Lung (tissue), 17 donors: ENCODE measurements at places on chromosomes 12 and 14.

- no peak for DNase-seq
Observed at GRCh38 chr12:21987755-21988154, 46.5 kb upstream of the ABCC9 start.

DNA sequence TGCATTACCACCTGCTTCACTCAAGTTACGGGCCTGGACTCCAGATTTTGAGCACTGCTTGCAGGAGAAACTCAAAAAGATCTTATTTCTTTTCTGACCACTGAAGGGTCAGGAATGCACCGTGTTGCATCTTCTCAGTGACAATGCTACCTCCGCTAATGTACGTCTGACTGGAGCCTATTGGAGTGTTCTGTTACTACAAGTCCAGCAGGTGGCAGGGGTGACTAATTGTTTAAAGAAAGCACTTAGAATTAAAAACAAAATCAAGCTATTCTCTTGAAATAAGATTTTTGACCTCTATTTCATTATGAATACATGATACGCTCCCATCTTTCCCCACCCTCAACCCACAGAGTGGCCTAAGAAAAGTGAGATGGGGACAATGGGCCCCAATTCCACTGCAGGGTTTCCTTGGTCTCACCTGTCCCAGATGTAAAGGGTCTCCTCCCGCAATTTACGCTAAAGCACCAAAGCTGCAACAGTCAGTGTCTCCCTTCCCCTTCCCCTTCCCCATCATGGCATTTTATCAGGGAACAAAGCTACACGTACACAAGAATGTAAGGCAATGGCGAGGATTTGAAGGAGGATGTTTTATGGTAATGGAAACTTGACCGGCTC, 2.2 kb downstream of the TBPL2 start:
- peak; percentile 31 for DNase-seq

GRCh38 chr12:113064395-113065125, 8.0 kb downstream of the DTX1 start:
- DNase-seq, result no peak

- DNase-seq, result peak; percentile 63
Observed at GRCh38 chr12:57127101-57127725, 1.1 kb upstream of the LRP1 start.

GRCh38 chr12:18071336-18071735, 18.7 kb downstream of the RERGL start:
- DNase-seq, result no peak

DNA sequence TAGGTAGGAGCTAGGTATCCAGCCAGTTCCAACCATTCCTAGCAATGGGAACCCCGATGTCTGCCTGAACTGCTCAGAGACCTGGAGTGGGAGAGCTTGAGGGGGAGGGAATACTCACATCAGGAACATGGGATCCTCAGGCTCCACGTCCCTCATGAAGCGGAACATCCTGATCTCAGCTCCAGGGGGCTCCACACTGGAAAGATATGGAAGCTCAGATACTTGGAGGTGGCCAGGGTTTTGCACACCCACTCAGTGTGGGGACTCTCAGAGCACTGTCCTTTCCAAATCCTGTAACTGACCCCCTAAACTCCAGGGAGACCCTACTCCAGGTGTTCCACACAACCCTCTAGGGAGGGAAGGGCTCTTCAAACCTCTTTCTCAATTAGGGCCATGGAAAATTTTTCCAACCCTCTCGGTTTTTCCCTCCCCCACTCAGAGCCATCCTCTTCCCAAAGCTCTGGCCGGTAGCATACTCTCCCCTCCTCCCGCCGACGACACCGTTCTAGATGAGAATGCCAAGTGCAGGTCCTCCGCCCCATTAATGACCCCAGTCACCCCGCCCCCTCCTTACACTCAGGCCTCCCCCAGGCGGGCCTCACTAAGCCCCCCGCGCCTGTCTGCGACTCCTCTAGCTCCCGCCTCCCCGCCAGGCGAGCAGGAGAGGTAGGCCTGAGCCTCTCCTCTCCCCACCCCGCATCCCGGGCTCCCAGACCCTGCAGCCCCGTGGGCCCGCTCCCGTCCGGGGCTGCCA, 597 bp downstream of the MLF2 start:
- DNase-seq, result peak; percentile 69

DNA sequence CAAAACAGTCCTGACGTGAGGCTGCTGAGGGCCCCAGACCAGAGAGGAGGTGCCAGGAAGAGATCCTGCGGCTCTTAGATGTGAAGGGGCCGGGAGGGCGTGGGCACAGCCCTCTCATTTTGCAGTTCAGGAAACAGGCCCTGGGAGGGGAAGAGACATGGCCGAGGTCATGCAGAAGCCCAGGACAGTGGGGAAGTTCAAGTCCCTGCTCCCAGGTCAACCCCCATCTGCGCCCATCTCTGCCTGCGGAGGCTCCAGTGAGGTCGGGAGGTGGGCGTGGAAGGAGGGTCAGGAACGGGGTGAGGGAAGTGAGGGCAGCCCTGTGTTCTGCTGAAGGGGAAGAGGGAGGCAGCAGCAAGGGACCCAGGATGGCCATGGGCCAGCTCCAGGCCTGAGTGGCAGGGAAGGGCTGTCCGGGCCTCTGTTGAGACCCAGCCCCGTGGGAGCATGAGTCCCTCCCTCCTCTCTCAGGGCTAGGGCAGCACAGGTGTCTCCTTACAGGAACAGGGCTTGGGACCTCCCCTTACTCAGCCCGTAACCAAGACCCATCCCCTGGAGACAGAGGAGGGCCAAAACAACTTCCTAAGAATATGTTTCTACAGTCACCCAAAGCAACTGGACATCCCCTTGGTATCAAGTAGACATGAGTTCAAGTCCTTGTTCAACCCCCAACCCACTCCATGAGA, 90.8 kb downstream of the LGMN start:
- no peak for DNase-seq

DNA sequence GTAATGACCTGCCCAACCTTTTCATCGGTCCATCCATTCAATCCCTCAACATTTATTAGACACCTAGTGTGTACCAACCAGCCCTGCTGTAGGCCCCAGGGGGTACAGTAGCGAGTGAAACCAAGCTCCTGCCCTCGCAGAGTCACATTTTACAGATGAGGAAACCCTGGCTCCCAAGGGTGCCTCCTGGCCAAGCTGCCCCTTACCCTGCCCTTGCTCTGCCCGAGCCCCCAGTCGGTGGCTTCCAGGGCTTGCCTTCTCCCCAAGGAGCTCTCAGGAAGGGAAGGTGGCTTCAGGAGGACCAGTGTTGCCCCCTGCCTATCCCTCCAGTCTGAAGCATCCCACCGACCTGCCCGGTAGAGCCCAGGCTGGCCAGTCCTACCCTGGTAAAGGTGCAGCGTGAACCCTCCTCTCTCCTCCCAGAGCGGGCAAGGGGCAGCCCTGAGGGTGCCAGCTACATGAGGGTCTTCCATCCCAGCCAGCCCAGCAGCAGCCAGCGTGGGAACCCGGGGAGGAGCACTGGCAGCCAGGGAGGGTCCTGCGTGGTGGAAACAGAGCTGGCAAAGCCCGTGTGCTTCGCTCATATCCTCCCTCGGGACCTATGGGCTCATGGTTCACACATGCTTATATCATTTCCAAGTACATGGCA, 670 bp upstream of the BEGAIN start:
- peak; percentile 11 for DNase-seq

DNA sequence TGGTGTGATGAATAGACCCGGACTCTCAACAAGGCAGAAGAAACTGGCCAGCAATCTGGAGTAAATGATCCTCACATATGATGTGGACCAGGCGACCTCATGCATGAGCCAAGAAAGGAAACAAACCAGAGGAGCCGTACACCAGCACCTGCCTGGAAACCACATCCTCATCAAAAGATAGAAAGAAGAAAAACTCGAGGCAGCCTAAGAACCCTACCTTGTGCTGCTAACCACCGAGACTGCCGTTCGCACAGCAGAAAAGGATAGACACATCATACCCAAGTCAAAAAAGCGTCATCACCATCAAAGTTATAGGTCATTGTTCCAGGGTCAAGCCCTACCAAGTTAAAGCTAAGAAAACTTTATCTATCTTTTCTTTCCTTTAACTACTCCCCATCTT, 66.7 kb downstream of the RESF1 start:
- DNase-seq, result no peak

GRCh38 chr12:49827401-49828099, 663 bp downstream of the NCKAP5L start:
- peak; percentile 82 for DNase-seq

DNA sequence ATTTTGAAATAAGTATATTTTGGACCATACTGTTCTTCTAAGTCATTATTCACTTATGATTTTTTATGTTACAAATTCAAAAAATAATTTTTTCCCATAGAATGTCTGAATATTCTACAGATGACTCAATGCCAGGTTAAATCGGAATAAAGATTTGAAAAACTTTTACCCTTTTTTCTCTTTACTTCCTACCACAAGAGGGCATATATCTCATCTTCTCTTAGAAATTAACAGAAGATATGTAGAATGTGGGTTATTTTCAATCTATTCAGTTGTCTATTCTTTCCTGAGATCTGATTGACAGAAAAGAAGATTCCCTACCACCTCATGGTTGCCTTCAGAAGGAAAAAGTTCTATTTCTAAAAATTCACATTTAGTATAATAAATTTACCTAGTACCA, 53.0 kb upstream of the KITLG start:
- no peak for DNase-seq

DNA sequence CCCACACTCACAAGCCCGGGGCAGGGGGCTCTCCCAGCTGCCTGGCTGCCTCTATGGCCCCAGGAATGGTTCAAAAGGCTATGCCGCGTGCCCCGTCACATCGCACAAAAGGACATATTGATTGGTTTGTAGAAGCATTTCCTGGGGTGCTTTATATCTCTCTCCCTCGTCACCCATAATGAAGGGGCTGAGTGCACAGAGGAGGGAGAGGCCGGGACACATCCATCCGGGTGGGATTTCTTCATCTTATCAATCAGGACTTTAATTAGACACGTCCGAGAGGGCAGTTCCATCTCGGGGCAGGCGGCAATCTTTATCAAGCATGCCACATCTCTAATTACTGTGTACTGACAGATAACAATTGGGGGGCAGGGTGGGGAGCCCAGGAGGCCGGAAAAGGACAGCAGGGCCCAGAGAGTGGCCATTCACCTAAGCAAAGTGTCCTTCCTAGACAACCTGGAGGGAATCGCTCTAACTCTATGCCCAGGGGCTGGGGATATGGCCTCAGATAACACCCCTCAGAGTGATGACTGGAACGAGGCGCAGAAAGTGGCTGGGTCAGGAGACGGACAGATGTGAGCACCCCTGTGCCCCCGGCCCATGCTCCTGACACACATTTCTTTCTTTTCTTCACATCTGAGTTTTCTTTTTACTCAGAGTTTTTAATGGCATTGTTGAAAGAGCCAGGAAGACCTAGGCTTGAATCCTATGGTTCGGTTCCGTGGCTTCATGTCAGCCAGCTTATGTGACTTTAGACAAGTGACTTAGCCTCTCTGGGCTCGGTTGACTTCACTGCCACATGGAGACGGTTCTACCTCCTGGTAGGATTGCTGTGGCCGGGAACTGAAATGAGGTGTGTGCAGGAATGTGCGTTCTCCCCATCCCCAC, 36.0 kb upstream of the ESRRB start:
- DNase-seq, result no peak

DNA sequence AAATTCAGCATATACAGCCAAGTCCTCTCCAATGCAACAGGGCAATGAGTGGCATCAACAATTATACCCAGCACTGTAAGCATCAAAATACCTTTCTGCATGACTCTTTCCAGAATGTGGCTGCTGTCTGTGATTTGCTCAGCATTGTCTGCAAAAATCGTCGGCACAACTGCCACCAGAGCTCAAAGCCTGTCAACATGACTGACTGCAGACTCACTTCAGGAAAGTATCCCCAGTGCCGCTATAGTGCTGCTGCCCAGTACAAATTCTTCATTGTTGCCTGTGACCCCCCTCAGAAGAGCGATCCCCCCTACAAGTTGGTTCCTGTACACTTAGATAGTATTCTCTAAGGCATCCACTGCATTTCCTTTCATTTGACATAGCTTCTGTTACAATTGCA, 735 bp downstream of the RNASE6 start:
- no peak for DNase-seq

- DNase-seq, result no peak
Observed at GRCh38 chr14:96554315-96554910, 52.2 kb downstream of the PAPOLA start.

DNA sequence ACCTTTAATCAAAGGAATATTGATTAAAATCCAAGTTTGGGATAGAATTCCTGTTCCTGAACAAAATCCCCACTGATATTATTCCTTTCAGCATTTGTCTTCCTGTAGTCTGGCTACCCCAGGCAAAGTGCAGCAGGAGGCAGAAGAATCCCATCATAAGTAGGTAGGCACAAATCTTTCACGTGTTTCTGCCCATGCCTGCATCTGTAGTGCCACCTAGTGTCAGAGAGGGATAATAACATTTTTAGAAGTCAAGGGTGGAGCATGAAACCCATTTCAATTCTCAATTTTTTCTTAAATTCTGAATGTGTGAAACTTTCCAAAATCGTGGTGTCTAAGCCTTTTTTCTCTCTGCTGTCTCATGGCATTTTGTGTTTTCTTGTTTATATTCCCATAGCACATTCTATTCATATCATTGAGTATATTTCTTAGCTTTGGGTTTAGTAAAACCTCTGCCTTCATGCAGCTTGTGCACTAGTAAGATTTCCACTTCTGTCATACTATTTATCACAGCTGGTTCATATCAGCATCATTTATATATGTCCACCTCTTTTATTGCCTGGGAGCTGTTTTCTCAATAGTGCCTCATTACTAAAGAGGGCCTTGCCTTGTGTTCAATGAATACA, 47.8 kb upstream of the RERG start:
- DNase-seq, result peak; percentile 81

DNA sequence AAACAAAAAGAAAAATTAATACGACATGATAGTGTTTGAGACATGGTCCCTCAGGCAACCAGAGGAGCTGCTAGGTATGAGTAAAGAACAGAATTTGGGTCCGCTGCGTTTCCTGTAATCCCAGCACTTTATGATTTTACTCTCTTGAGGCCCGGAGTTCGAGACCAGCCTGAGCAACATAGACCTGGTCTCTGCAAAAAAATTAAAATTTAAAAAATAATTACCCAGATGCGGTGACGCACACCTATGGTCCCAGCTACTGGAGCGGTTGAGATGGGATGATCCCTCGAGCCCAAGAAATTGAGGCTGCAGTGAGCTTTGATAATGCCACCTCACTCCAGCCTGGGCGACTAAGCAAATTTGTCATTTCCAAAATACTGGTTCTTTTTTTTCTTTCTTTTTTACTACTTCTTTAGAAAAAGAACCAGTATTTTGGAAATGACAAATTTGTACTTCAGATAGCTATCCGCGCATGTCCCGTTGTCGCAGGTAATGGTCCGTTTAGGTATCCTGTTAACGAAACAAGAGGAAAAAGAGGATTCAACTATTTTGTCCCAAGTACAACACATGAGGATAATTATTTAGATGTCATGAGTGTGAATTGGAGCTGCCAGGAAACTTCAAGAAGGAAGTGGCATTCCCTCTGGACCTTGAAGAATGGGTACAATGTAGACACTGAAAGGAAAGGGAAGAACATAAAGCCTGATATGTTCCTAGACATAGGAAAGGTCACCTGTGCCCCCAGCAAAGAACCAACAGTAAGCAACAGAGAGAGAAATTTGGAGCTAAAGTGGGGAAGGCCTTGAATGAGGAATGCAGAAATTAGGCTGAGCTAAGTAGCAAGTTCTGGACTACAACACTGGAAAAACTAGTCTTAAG, 1.2 kb upstream of the HECTD1 start:
- DNase-seq, result no peak

GRCh38 chr12:122029620-122030423, 8.1 kb downstream of the BCL7A start:
- no peak for DNase-seq

- DNase-seq, result no peak
Observed at GRCh38 chr12:54376596-54376995, 7.9 kb downstream of the ZNF385A start.

GRCh38 chr12:98533723-98534251, 18.4 kb downstream of the TMPO start:
- no peak for DNase-seq
